ENCODE measurements at places on chromosomes 7 and 10.

- DNase-seq, result no peak
Observed at GRCh38 chr7:71140264-71140663, 8.3 kb downstream of the GALNT17 start.

GRCh38 chr7:14905764-14906163, 3.2 kb upstream of the DGKB start:
- no peak for DNase-seq

- DNase-seq, result no peak
Observed at GRCh38 chr10:132506711-132507408, 30.7 kb upstream of the INPP5A start.

DNA sequence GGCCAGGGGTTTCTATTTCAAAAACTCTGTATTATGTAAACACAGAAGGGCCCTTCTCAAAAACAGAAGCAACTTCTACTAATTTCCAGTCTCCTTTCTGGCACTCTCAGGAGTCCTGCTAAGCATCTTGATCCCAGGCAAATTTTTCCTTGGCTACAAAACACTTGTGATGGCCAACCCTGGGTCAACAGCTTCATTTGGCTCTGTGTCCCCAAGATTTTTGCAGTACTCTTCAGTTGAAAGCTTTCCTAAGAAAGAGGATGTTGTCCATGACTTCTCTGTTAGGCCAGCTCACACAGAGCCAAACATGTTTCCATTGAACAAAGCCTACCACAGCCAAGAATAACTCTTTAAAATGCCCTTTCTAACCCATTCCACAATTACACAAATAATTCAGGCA, 99.0 kb upstream of the EGR2 start:
- no peak for DNase-seq

- DNase-seq, result no peak
Observed at GRCh38 chr10:127995939-127996338, 89.0 kb downstream of the PTPRE start.

- DNase-seq, result peak; percentile 94
Observed at GRCh38 chr7:2709553-2710285, 21.7 kb downstream of the AMZ1 start.

- no peak for DNase-seq
Observed at GRCh38 chr7:127189886-127190285, 62.9 kb downstream of the GRM8 start.

DNA sequence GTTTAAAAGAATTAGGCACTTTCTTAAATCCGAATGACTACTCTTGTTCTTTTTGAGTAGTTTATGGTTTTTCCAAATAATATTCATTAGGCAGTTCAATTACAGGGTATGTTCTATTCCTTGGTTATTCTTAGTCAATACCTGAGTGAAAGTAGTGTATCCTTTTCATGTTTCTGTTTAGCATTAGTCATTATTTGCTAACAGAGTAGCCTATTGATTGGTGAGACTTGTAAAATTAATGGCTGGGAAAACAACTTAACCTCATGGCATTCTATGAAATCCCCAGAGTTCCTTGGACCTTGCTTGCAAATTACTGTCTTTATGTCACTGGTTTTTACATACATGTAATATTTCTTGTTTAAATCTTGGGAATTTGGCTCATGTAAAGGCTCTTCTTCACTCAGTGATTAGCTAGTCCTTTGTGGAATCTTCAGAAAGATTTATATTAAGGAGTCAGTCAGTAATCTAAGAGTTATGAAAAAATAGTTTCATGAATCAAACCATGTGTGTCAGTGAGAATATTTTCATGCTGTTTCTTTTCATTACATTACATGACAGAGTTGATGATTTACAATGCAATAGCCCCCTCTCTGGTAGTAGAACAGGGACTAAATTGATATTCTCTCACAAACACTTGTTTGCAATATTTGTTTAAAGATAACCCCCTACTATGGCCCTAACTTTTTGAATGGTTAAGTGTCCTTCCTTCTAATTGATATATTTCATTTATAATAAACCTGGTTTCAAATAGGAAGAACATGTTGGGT, 81.5 kb upstream of the LRRTM3 start:
- no peak for DNase-seq

- peak; percentile 100 for DNase-seq
Observed at GRCh38 chr10:102245082-102245931, at the start of gene GBF1. GBF1 (plus strand) TSS chr10:102245532; CDS start chr10:102258939, 13,407 bp downstream.

DNA sequence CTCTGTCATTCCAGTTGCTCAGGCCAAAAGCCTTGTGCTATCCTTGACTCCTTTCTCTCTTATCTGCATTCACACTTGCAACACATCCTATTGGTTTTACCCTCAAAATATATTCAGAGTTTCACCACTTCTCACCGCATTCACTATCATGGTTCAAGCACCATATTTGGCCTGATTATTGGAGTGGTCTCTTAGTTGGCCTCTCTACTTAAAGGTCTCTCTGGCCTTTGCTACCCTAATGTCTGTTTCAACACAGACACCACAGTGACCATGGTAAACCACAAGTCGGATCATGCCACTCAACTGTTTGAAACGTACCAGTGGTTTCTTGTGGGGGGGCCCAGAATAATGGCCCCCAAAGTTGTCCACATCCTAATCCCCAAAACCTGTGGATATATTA, 15.2 kb upstream of the PDZD8 start:
- DNase-seq, result no peak

DNA sequence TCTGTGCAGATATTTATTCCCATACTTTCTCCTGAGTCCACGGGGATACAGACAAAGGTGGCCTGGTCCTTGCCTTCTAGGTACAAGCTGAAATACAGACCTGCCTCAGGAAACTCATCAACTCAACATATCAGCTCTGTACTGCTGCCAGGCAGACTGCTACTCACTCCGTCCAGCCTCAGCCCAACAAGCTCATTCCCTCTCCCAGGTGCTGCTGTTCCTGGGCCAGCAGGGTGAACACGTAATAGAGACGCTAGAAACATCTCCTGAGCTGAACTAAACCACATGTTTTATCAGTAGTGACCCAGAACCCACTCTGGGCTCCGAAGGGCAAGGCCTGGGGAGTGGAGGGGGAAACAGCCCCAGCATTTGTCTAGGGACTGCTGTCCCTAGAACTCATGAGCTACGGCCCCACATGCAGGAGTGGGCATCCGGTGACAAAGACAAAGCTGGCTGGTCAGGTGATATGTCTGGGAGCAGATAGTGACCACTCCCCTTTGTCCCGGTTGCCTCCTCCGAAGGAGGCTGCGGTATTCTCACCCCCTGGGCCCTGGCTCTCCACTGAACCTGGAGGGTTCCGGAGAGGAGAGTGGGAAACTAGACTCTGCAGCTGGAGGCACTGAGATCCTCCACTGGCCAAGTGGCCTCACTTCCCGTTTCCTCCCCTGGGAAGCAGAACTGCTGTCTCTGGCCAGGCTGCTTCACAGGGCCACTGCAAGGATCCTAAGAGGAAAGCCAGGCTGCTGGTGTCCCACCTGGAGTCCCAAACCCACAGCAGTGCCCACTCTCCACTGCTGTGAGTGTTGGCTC, 116.1 kb downstream of the FAM53B start:
- DNase-seq, result no peak

- no peak for DNase-seq
Observed at GRCh38 chr7:27697861-27698430, 35.3 kb upstream of the HIBADH start.

DNA sequence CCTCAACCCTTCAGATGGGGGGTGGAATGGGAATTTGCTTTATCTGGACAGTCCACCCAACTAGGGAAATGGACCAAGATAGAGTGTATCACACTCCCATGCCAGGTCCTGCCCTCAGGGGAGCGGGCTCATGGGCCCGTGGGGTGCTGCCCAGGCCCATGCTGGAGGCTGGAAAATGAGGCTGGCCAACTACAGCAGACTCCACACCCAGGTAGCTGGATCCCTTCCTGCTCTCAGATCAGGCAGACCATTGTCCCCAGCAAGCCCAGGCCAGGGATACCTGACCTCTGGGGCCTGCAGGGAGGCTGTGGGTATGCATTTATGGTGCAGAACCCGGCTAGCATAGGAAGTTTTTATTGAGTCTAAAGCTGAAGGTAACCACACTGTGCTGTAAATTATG, 162.4 kb downstream of the TCERG1L start:
- DNase-seq, result no peak

GRCh38 chr10:103757531-103758293, 97.7 kb downstream of the SH3PXD2A start:
- DNase-seq, result peak; percentile 64

GRCh38 chr7:29354340-29354739, 159.8 kb downstream of the CHN2 start:
- DNase-seq, result no peak

GRCh38 chr7:122770686-122771335, 68.1 kb upstream of the RNF148 start:
- no peak for DNase-seq

DNA sequence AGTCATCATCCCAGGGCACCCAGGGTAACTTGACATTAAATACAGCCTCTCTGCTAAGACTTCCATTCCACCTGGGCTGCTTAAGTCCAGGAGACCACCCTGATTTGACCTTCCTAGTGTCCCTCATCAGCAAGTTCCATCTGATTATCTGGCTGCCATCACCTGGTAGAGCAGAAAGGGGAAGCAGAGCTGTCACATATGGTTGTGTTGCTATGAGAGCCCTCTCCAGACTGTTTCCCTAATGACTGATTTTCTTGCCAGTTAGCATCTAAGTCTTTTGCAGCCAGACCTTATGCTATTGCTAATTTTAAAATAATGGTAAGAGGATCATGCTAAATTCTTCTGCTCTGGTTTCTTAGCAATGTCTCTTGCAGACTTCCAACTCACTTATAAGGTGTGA, 38.7 kb downstream of the KCNH2 start:
- DNase-seq, result no peak

- no peak for DNase-seq
Observed at GRCh38 chr7:22216832-22217475, 140.0 kb downstream of the RAPGEF5 start.

- DNase-seq, result no peak
Observed at GRCh38 chr7:101832205-101832631, 14.8 kb downstream of the CUX1 start.

- no peak for DNase-seq
Observed at GRCh38 chr10:80526218-80526617, 11.5 kb upstream of the SH2D4B start.

DNA sequence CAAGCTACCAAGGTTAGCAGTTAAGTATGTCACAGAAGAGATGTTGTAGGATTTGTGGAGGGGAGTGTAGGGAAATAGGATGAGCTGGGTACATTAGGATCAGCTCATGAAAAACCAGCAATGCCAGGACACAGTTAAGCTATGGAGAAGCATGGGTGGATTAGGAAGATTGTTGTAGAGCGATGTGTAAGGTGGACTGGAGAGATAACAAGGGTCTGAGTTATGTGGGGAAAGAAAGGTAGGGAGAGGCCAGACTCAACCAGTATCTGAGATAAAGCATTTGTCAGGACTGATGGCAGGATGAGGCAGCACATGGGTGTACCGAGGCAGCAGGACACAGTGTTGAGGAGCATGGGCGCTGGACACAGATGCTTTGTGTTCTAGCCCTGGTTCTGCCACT, 85.4 kb upstream of the PRR15 start:
- no peak for DNase-seq

- DNase-seq, result no peak
Observed at GRCh38 chr7:107002529-107002998, 41.9 kb upstream of the PRKAR2B start.

DNA sequence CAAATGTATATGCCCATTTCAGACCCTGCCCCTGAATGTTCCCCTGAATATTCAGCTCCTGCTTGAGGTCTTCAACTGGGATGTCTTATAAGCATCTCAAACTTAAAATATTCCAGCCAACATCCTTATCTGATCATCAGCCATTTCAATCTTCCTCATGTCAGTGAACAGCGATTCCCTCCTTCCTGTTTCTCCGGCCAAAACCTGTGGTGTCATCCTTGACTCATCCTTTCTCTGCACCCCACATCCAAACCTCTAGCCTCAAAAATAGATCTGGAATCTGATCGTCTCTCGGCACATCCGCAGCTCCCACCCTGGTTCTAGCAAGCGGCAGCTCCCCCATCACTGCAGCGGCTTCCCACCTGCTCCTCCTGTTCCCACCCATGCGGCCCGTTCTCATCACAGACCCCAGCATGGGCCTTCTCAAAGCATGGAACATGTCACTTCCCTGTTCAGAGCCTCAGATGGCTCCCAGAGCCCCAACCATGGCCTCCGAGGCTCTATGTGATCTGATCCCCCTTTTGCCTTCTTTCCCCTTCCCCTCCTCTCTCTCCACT, 165.7 kb downstream of the HECW1 start:
- DNase-seq, result no peak
